RPMI7951 (cell line): ENCODE measurements at places on chromosomes 11 and 22. TPM values are rescaled to one million over a fixed set of nuclear protein-coding genes. Genes with fewer than 3 reads are reported as not detected.

- DNase-seq: peak; percentile 83
These were observed 571 bp downstream of the C11orf24 start for GRCh38 chr11:68271023-68271780.

- DNase-seq: no peak
These were observed 64.5 kb upstream of the EMID1 start for GRCh38 chr22:29141078-29141688.

DNA sequence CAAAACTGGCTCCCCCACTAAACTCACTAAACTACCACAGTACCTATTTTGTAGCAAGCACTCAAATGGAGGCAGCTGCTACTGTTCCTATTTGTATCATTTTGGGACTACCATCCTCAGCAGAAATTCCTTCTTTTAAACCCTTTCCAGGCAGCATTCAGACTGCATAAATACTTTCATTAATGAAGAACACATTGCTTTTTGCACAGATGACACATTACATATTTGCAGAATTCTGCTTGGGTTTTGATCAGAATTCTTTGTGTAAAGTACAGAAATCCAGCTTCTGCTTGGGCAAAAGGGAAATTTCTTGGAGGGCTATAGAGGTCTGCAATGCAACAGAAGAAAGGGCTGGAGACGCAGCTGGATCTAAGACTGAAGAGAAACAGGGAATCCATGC lies 24.2 kb downstream of the RBX1 start:
- no peak for DNase-seq

DNA sequence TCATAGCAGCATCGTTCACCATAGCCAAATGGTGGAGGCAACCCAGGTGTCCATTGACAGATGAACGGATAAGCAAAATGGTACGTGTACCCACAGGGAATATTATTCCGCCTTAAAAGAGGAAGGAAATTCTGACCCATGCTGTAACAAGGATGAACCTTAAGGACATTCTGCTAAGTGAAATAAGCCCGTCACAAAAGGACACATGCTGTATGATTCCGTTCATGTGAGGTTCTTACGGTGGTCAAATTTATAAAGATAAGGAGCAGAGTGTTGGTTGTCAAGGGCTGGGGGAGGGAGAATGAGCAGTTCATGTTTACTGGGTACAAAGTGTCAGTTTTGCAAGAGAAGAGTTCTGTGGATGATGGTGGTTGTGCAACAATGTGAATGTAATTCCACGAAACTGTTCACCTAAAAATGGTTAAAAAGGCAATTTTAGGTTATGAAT lies 26.3 kb downstream of the APOL1 start:
- DNase-seq: no peak

OR51E2 gene
- not detected in 2 replicates for total RNA-seq

ST3GAL4 gene
- total RNA-seq: 99.7 and 108 TPM in 2 replicates

DNA sequence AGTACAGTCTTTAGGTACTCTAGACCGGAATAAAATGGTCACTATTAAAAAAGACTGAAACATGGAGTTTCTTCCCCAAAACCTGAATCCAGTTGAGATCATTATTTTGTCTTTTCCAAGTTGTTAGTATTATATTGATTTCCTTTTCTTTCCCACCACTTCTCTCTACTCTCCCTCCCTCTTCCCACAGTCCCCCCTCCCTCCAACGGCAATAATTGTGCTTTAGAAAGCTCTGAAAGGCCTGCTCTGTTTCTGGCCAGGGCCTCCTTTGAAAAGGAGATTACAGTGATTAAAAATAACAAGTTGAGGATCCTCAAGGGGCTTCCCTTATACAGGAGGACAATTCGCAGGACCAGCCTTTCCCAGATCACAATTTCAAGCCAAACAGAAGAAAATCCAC lies 3.5 kb downstream of the SPON1 start:
- DNase-seq: no peak

DNA sequence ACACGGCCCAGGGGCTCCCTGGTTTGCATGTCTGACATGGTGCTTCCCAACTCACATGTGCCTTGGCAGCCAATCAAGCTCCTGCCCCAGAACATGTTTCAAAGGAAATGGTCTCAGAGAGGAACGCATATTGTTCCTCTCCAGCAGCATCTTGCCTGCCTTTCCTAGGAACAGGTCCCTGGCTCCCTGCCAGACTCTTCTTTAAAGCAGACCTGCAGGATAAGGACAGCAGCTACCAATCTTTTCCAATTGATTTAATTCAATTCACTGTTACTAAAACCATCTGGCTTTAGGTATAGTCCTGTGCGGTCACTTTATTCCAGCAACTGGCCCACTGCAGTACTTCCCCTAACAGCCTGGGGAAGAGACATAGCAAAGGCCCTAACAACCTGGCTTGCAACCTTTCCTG lies 79.9 kb downstream of the AMBRA1 start:
- DNase-seq: no peak

DNA sequence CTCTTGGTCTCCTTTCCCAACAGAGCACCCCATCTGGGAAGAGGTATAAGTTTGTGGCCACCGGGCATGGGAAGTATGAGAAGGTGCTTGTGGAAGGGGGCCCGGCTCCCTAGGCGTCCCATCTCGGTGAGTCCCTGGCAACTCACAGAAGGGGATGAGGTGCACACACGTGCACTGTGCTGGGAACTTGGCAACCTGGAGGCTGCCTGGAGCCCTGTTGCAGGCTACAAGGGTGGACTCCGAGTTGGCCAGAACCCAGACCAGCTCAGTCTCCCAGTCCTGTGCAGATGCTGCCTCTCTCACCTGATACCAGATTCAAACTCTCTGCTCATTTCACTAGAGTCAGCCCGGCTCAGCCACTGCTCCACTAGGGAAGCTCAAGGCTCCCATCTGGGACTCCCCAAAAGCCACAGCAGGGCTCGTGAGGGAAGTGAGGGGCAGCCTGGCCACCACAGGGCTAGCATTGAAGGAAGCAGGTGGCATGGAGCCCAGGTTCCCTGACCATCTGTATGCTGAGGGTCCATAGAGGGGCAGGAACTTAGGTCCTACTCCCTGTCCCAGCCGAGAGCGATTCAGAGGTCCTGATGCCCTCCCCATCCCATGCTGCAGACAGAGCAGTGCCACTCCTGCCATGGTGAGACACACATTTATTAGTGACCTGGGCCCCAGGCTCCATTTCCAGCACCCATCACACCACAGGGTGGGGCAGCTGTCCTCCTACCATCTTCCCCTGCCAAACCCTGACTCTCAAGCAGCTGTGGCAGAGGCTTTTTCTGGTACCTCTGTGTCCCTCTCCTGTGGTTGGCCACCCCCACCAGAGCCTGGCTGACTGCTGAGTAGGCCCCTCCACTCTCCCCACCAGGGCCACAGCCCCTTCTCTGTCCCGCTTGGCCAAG lies 4.0 kb downstream of the PRR33 start:
- DNase-seq: no peak

TMEM25 gene
- total RNA-seq: 0.84 and 4.2 TPM in 2 replicates

GRCh38 chr22:49308300-49308699 lies 519.4 kb downstream of the BRD1 start:
- DNase-seq: no peak

FGF19 gene
- not detected in 2 replicates for total RNA-seq

UBQLNL gene
- not detected in 2 replicates for total RNA-seq

CELSR1 gene
- total RNA-seq: 2.1 and 3.0 TPM in 2 replicates

GRCh38 chr11:11960687-11961086 lies 47.7 kb downstream of the DKK3 start:
- DNase-seq: no peak

BUD13 gene
- total RNA-seq: 19.5 and 23.2 TPM in 2 replicates

MRGPRX1 gene
- not detected in 2 replicates for total RNA-seq

DNA sequence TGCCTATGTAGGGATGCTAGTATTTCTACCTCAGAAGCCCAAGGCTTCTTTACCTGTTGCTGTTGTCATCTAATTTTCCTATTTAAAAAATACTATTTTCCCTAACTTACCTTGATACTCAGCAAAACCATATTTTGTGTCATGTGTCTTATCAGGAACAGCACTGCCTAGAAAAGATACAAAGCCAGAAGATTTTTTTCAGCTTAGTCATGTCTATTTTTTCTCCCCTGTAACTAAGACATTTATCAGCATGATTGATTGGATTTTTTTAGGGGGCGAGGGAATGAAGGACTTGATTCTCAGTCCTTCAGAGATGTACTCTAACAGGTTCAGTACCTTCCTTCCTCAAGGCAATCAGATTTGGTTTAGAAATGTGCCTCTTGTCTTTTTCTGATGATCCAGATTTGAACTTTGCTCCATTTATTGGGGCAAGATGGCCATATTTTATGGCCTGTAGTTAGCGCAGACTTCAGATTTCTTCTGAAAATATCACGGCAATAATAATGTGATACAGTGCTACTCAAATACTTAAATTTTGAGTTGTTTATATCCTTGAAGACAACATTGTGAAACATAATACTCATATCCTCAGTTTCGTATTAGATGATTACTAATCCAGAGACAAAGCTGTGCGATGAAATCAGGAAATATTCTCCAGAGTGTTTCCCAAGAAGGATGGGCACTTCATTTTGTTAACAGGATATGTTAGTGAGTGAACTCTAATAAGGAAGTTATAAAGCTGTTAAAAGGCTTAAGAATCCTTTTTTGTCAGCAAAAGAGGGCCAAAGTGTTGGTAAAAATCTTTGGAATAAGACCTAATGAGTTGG lies 3.8 kb upstream of the PIK3IP1 start:
- DNase-seq: peak; percentile 6

GRCh38 chr22:49302150-49302460 lies 525.6 kb downstream of the BRD1 start:
- no peak for DNase-seq

DNA sequence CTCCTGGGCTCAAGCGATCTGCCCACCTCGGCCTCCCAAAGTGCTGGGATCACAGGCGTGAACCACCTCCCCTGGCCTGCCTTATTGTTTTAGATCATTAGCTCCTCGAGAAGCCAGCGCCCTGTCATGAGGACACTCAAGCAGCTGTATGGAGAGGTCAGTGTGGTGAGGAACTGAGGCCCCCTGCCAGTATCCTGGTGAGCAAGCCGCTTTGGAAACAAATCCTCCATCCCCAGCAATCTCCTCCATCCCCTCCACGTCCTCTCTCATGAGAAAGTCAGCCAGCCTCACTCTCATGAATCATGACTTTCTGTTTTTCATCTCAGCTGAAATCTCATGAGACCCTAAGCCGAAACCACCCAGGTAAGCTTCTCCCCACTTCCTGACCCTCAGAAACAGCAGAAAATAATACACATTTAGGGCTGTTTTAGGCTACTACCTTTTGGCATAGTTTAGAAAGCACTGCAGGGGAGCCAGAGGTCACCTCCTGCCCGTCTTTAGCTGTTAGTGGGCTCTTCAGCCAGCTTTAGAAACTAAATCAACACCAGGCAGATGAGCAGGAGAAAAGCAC lies 56.0 kb downstream of the CTTN start:
- DNase-seq: no peak

GRCh38 chr11:133952199-133953190 lies 4.3 kb downstream of the IGSF9B start:
- DNase-seq: no peak

YPEL4 gene
- total RNA-seq: 0.20 and 1.1 TPM in 2 replicates

- DNase-seq: no peak
These were observed 75.3 kb upstream of the PHOX2A start for GRCh38 chr11:72319261-72319660.

GRCh38 chr11:78542007-78542406 lies 32.7 kb downstream of the NARS2 start:
- no peak for DNase-seq

- peak; percentile 84 for DNase-seq
These were observed 24.8 kb downstream of the CNTF start for GRCh38 chr11:58647141-58647699.

- no peak for DNase-seq
These were observed 45.5 kb downstream of the ALX4 start for GRCh38 chr11:44264438-44264749.

OR6T1 gene
- total RNA-seq: not detected in 2 replicates

OR8G1 gene
- not detected in 2 replicates for total RNA-seq

ADM gene
- total RNA-seq: 102 and 123 TPM in 2 replicates

- no peak for DNase-seq
These were observed 953.2 kb downstream of the OPCML start for GRCh38 chr11:132579136-132579535.

GRCh38 chr11:123853038-123853437 lies 32.4 kb downstream of the TMEM225 start:
- DNase-seq: no peak

DNA sequence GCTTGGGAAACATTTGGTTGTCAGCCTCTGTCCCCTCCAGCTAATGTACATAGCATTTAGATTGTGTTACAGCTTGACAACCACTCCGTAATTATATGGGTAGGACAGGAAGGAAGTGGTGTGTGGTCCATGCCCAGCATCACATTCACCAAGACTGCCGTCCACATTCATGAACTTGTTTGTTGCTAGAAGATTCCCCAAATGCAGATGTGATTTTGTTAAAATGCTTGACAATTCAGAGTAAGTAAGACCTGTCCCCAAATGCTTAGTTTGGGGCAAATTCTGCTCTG lies 1482.7 kb downstream of the TBC1D22A start:
- DNase-seq: no peak

PHLDA2 gene
- total RNA-seq: 26.9 and 28.0 TPM in 2 replicates

GRCh38 chr11:10573556-10573955 lies 5.1 kb upstream of the LYVE1 start:
- no peak for DNase-seq

GRCh38 chr11:96114178-96115064 lies 190.5 kb upstream of the MTMR2 start:
- DNase-seq: no peak
